Stimulated activated CD4-positive, alpha-beta T cell treated with anti-CD3 and anti-CD28 coated beads, TNF-alpha, amount 100 ng/mL, for 24 hours (primary cell): ENCODE measurements at places on chromosomes 7 and 10.

GRCh38 chr7:124723012-124723411 lies 42.6 kb downstream of the GPR37 start:
- no peak for DNase-seq

DNA sequence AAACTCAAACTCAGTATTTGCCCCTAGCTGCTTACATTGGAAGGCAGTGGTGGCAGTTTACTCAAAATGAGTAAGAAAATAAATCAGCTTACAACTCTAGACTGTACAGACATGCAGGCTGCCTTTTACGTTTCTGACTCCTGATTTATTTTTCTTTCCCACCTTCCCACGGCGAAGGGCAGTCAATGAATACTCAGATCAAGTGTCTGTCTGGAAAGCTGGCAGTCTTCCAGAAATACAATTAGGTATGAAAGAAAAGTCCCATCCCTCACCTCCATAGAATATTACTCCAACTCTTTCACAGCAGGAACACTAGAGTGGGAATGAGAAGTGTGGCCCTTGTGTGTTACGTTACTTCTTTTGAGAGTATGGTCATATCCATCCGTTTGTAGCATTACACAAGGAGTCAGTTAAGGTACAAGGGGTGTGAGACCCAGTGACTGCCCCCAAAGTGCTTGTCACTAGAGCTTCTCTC lies 1.3 kb upstream of the PAPSS2 start:
- DNase-seq, result no peak

GRCh38 chr7:32170838-32171237 lies 100.6 kb upstream of the PDE1C start:
- DNase-seq, result no peak

GRCh38 chr10:50388181-50388580 lies 136.9 kb upstream of the ASAH2 start:
- DNase-seq, result no peak

- no peak for DNase-seq
These were observed 51.3 kb downstream of the PRTFDC1 start for GRCh38 chr10:24900888-24901685.

GRCh38 chr7:16509829-16510228 lies 16.8 kb upstream of the LRRC72 start:
- no peak for DNase-seq

DNA sequence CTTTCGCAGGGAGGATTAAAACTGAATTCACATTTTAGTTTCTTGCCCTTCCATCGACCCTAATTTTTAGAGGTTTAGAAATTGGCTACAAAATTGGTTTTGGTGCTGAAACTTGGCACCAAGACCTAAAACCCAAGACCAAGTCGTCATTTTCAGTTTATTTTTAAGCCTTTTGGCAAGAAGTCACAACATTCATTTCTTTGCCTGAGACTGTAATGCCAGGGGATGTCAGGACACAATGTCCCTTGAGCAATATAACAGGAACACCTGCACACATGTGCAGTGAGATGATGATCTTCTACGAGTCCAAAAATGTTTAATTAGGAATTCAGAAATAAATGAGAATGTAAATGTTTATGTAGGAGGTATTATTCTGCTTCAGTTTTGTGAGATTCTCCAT lies 335.4 kb upstream of the ANKRD30A start:
- no peak for DNase-seq

- no peak for DNase-seq
These were observed 56.1 kb downstream of the AGMO start for GRCh38 chr7:15505761-15506160.

DNA sequence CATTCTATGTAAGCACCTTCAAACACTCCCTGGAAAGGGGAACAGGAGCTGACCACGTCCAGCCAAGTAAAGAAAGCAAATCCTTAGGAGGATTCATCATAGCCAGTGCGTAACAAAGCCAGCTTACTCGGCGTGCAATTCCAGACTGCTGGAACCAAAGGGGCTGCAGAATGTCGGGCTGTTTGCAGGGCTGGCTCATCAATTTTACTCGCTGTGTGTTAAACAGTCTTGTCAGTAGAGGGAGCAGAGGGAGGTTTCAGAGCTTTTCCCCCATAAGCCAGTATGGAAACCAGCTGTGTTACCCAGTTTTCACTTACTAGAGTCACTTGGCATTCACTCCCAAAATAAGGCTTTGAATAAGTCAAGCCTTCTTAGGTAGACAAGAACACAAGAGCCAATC lies 127.1 kb downstream of the KMT2E start:
- no peak for DNase-seq

DNA sequence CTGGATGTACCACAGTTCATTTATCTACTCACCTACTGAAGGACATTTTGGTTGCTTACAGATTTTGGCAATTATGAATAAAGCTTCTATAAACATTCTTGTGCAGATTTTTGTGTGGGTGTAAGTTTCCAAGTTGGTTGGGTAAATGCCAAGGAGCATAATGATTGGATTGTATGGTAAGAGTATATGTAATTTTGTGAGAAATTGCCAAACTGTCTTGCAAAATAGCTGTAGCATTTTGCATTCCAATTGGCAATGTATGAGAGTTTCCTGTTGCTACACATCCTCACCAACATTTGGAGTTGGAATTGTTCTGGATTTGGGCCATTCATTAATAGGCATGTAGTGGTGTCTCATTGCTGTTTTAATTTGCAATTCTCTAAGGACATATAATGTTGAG lies 33.9 kb upstream of the HYAL4 start:
- no peak for DNase-seq

- no peak for DNase-seq
These were observed 22.1 kb upstream of the LMOD2 start for GRCh38 chr7:123633553-123633952.

DNA sequence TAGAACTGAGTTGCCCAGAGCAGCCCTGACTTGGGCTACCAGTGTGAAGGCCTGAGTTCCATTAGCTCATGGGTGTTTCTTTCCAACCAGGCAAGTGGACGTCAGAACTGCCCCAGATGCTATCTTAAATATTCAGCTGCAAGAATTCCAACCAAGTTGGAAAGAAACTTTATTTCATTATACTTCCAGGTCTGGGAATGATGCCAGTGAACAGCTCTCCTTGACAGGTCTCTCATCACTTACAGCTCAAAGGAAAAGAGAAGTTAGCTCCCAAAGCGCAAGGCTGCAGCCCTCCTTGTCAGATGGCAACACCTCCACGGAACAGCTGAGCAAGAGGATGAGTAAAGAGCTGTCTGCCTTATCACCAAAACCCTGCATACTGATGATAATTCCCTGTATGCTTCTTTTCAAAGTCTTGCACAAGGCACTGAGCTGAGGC lies 255.5 kb upstream of the AOAH start:
- no peak for DNase-seq

DNA sequence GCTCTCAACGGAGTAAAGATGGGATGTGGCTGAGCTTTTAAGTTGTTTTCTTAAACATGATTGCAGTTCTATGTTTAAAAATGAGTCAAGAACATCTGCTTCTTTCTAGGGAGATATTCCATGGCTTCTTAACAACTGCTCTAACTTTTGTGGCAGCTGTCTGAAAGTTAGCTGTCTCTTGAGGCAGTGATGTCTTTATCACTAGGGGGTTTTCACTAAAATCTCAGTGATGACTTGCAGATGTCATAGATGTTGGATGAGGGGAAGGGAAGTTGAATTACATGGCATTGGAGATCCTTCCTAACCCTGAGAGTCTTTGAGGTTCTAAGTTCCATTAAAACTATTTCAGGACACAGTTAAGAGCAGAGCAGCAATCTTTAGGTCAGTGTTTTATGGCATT lies 43.5 kb downstream of the PRKG1 start:
- DNase-seq, result no peak

- no peak for DNase-seq
These were observed 4.6 kb upstream of the TWIST1 start for GRCh38 chr7:19121977-19122588.

GRCh38 chr10:119689016-119689580 lies 36.8 kb upstream of the INPP5F start:
- DNase-seq, result no peak

DNA sequence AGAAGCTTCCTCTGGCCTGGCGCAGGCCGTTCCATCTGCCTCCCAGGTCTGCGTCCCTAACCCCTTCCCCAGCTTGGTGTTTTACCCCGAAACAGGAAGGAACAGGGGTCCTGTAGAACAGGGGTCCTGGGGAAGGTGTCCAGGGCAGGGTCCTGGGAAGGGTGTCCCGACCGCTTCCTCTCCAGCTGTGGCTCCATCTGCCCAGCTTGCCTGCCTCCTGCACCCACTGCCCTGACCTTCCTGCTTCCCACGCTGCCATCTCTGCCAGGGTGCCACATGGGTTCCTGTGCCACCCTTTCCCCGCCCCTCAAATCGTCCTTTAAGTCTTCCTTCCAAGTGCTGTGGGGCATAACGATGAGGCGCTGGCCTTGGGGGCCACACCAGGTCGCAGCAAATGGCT lies 32.4 kb downstream of the WDR86 start:
- DNase-seq, result no peak

GRCh38 chr7:25297278-25297677 lies 69.0 kb upstream of the NPVF start:
- DNase-seq, result no peak

GRCh38 chr7:105210721-105211205 lies 178.0 kb downstream of the SRPK2 start:
- DNase-seq, result no peak

- DNase-seq, result no peak
These were observed 9.4 kb downstream of the ASB13 start for GRCh38 chr10:5656737-5657579.

- DNase-seq, result no peak
These were observed 225.2 kb downstream of the MLLT10 start for GRCh38 chr10:21759232-21759631.

GRCh38 chr7:57789130-57789529 lies 339.2 kb downstream of the ZNF716 start:
- DNase-seq, result no peak

GRCh38 chr7:140417456-140418155 lies 13.7 kb downstream of the RAB19 start:
- no peak for DNase-seq

DNA sequence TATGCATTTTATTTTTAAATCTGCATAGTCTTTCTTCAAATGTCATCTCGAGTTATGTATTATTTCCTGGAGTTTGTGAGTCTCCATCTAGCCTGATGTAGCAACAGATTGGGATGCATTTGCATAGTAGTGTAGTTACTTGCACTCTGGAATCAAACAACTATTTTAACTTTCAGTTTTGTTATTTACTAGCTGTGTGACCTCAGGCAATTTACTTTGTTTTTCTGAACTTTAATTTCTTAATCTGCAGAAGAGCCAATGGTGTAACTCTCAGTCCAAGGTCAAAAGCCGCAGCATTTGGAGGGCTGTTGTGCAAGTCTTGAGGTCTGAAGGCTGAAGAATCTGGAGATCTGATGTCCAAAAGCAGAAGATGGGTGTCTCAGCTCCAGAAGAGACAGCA lies 175.8 kb upstream of the SORCS1 start:
- DNase-seq, result no peak

GRCh38 chr10:71801361-71801760 lies 28.0 kb upstream of the VSIR start:
- no peak for DNase-seq

DNA sequence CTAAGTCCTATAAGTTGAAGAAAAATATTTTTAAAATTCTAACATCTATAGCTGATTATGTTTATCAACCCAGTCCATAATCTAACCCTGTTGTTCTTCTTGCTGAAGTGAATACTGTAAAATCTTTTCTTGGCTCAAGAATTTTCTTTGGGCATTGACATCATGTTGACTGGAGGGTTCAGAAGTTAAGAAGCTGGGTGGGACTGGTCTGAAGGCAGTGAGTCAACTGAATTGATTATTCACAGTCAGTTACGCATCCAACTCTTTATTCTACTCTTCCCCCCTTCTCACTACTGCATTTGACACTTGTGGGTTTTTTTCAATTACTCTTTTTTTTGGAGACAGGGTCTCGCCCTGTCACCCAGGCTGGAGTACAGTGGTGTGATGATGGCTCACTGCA lies 31.0 kb downstream of the DENND2A start:
- no peak for DNase-seq

DNA sequence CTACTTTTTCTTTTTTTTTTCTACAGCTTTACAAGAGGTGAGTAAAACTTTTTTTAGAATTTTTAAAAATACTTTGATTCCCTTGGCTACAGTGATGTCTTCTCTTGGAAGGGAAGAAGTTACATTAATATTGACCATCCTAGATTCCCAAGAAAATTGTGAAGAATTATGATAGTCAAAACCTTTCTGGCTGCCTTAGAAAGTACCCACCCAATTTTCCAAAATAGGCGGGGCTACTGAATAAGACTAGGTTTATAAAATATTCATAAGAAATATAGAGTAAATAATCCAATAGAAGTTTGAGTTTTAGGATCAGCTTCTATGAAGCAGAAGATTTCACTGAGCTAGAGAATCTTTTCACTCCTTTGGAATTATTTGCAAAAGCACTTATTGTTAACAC lies 3.0 kb downstream of the COL1A2 start:
- DNase-seq, result no peak

DNA sequence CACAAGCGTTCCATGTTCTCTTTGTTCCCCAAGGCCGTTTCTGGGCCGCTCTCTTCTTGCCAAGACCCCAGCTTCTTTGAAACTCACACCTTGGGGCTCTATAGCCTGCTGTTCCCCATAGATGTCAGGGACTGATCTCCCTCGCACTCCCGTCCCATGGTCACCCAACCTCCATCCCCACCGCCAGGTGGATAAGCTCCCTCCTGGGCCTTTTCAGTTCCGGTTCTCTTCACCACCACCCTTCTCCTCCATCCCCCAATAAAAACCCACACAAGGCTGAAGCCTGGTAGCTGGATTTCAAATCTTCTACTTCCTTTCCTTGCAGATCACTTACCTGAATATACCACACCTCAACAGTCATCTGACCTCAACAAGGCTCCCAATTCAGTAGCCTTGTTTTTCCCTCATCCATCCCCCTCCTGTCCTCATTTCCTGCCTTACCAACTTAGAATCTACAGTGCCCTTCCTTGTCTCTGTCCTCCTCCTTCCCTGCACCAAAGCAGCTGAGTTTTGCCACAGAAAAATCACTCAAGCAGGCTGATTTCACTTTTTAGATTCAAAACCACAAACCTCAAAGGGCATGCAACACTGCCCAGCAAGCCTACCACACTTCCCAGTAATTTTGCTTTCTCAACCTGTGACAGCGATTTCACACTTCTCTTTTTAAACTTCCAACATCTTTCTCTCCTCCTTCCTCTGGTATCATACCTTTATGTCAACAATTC lies 7.7 kb downstream of the SLC37A3 start:
- no peak for DNase-seq

DNA sequence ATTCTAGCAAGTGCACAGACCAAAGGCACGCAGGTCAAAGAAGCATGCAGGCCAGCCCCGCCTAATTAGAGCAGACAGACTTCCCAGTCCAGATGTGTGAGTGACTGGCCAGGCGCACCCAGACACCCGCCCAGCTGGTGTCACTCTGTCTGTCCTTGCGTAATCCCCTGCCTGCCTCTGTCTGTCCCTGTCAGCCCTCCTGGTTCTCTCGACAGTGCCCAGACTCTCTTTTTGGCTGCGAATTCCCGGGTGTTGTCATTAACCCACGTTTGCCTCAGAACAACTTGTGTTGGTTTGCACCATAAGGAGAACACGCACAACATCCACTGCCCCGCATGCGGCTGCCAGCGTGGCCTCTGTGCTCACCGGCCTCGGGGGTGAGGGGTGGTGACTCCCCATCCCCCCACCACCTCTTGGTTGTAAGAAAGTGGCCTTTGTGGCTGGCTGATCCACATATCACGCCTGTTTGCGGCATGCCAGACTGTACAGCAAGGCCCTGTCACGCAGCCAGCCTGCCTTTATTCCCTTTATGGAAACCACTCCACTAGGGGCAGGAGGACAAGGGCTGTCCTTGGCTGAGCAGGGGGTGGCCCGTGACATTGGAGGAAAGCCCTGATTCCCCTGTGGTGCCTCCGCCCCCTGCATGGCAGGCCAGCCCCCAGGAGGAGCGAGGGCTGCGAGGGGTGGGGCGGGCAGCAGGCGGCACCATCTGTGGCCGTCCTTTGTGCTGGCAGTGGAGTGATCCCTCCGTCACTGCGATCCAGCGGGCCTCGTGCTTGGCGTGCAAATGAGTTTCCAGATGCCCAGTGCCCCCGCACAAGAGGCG lies 72.8 kb upstream of the PPIF start:
- DNase-seq, result no peak
